ENCODE measurements at places on chromosomes 5 and 9. TPM values are rescaled to one million over a fixed set of nuclear protein-coding genes. Genes with fewer than 3 reads are reported as not detected.
A peak's percentile ranks its signal among the peaks of the same experiment; 100 is the strongest.

ZMYND19 gene
- total RNA-seq: 46.8 TPM

DNA sequence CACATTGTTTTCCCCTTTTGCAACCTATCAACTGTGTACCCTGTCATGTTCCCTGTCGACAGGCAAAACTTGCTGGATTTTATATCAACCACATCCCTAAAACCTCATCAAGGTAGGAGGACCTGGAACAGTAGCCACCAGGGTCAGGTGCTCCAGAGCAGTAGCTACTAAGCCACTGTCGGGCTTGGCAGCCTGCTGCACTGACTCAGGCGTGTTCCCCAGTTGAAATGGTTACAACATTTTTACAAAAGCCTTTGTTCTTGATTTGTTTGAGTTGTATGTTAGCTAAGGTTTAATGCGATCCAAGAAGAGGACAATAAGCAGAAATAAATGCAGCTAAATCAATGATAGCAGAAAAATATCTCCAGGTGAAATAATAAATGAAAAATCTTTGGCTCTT is 407.4 kb upstream of the TLE4 start:
- no peak for DNase-seq

- DNase-seq: peak; percentile 20
Observed at GRCh38 chr5:85823462-85824426, 794.0 kb upstream of the COX7C start.

DNA sequence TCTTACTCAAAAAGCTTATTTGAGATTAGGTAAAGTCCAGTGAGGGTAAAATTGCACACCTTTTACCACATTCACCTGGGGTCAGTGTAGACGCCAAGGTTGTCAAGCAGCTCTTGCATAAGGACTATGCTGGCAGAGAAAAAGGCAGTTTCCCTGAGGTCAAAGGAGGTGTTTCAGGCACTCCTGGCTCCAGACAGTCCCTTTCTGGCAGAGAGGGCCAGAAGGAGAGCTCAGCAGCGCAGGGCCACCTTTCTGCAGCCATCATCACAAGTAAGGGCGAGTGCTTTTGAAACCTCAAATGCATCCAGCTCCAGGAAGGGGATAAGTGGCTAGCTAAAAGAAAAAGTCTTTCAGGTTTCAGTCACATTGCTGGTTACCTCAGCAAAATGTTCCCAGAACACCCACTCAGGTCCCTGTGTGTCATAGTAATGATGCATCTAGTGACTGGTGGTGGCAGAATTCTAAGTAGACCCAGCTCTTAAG is 16.7 kb upstream of the IL13 start:
- no peak for DNase-seq

KIF4B gene
- total RNA-seq: not detected

C7 gene
- total RNA-seq: not detected

GNA14 gene
- not detected for total RNA-seq

- no peak for DNase-seq
Observed at GRCh38 chr5:2181149-2181548, 298.4 kb upstream of the IRX4 start.

TSSK1B gene
- not detected for total RNA-seq

Data from HT1080 (cell line).